HL-60 (cell line): ENCODE measurements at places on chromosomes 7 and 10.

- DNase-seq = no peak
Observed at GRCh38 chr10:100882671-100883311, 30.0 kb upstream of the SLF2 start.

- DNase-seq = no peak
Observed at GRCh38 chr10:33410096-33410859, 75.8 kb upstream of the NRP1 start.

- DNase-seq = no peak
Observed at GRCh38 chr7:139950881-139951525, 111.7 kb downstream of the PARP12 start.

DNA sequence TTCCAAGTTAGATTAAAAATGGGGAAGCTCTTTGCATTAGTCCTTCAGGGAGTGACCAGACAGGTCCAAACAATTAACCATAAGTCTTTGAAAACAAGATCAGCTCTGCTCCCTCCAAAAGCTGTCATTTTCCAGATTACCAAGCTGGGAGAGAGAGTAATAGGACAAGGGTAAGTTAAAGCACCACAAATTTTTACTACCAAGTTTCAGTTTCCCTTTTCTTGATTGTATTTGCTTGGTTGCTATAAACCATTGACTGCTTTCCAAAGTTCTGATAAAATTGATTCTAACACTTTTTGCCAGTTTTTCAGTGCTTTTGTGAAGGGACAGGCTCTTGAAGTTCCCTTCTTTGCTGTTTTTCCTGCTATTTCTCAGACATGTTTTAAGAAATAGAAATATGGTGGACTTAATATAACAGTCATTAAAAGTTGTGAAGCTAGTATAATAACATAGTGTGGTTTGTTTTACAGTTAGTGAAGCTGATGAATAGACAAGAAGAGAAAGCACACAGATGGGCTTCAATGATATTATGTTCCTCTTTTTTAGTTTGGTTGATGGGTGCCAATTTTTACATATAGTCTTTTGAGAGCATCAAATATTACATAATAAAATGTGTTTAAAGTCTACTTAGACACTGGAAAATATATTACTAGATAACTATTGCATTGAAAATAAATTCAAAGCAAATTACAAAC is 40.0 kb upstream of the ZNF365 start:
- DNase-seq = no peak

GRCh38 chr7:37484426-37485073 is 35.9 kb upstream of the ELMO1 start:
- DNase-seq = no peak

GRCh38 chr7:71547426-71547825 is 415.5 kb downstream of the GALNT17 start:
- DNase-seq = no peak
